NCI-H460 (cell line): ENCODE measurements at places on chromosomes 12 and 14. TPM values are rescaled to one million over a fixed set of nuclear protein-coding genes. Genes with fewer than 3 reads are reported as not detected.

- DNase-seq: no peak
These were observed 21.2 kb upstream of the CDCA4 start for GRCh38 chr14:105041841-105042765.

- peak; percentile 73 for DNase-seq
These were observed 199.5 kb upstream of the DCN start for GRCh38 chr12:91382081-91382543.

MAP3K9 gene
- 0.55 and 0.84 TPM in 2 replicates for total RNA-seq

AHNAK2 gene
- total RNA-seq: 35.9 and 38.2 TPM in 2 replicates

DNA sequence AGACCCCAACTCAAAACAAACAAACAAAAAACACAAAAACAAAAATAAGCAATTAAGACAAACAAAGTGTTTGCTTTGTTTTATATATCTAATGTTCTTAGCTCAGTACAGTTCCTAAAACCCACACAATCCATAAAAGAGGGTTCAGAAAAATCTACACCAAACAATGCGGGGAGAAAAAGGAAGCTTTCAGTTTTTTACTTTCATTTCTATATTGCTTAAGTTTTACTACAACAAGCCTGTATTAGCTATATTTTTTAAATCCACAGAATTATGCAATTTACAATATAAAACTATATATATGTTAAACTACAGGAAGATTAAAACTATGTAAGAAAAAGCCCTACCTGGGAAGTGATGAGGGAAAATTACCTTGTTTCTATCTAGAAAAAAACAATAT is 41.4 kb downstream of the CLIP1 start:
- DNase-seq: no peak

CCDC85C gene
- 7.2 and 9.2 TPM in 2 replicates for total RNA-seq
